NCI-H446 (cell line): ENCODE measurements at places on chromosomes 2 and 18.
A peak's percentile ranks its signal among the peaks of the same experiment; 100 is the strongest.

DNA sequence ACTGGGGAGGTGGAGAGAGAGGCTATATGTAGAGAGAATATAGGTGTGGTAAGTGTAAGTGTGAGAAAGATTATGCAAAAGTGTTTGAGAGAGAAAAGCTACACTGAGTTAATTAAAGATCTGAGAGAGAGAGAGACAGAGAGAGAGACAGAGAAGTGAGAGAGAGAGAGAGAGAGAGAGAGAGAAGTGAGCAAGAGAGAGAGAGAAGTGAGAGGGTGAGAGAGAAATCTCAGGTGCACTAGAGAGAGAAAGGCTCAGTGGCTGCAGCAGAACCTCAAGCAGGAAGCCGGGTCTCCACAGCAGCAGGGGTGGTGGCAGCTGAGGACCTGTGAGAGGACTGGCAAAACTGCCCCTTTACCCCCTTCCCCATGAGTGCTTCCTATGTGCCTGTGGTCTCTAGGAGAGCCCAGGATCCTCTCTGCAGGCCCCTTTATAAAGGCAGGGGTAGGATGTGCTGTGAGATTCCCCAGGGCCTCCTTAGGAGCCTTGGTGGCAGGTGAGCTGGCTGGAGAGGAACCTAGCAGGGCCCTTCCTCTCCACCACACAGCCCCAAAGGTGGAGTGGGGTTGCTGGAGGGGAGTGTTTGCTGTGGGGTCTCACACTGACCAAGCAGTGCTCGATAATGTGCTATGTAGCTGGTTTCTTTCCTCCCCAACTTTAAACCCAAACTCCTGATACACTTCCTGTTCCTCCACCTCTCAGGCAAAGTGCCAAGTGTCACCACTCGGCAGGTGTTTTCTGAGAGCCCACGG is 52.6 kb downstream of the SLC4A5 start:
- DNase-seq = no peak

GRCh38 chr18:66937546-66937945 is 333.7 kb upstream of the CDH19 start:
- no peak for DNase-seq

DNA sequence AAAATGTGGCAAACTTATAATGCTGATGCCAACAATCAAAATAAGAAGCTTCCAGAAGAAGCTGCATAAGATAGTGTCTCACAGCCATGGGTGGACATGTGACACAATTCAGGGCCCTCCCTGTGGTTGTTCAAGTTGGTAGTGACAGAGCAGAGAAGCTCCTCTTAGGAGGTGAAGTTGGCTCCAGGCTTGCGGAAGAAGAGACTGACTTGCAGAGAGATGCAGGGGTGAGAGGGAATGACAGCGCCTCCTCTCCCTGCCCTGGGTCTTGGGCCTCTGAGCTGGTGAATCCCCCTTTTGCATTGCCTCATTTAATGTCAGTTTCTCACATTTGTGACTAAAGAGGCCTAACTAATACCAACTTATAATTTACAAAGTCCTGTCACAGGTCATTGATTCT is 23.0 kb upstream of the RHOB start:
- no peak for DNase-seq

- no peak for DNase-seq
Observed at GRCh38 chr2:106098081-106098480, 96.0 kb downstream of the UXS1 start.

DNA sequence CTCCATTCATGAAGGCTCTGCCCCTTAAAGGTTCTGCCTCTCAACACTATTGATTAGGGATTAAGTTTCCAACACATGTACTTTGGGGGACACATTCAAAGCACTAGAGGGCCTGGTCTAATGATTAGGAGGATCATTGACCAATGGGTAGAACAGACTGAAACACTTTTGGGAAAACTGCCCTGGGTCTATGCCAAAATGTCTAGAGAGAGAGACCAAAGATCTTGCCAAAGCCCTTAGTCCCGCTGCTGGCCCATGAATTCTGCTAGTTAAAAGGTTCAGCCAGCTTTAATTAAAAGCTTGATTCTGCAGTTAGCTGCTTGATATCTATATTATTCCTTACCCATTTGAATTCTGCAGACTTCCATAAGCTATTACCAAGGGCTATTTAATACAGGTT is 613.2 kb downstream of the SLC4A3 start:
- peak; percentile 45 for DNase-seq

- DNase-seq = no peak
Observed at GRCh38 chr2:192993059-192993458, 798.3 kb upstream of the TMEFF2 start.

- DNase-seq = no peak
Observed at GRCh38 chr18:13603304-13604019, 122.9 kb downstream of the FAM210A start.
